ENCODE measurements at places on chromosomes 6 and 20.
A peak's percentile ranks its signal among the peaks of the same experiment; 100 is the strongest.

- no peak for DNase-seq
Observed at GRCh38 chr6:126337323-126337722, 2.6 kb upstream of the CENPW start.

- DNase-seq, result no peak
Observed at GRCh38 chr6:14354919-14355572, 237.5 kb downstream of the CD83 start.

- no peak for DNase-seq
Observed at GRCh38 chr6:29530671-29531310, 28.7 kb downstream of the UBD start.

DNA sequence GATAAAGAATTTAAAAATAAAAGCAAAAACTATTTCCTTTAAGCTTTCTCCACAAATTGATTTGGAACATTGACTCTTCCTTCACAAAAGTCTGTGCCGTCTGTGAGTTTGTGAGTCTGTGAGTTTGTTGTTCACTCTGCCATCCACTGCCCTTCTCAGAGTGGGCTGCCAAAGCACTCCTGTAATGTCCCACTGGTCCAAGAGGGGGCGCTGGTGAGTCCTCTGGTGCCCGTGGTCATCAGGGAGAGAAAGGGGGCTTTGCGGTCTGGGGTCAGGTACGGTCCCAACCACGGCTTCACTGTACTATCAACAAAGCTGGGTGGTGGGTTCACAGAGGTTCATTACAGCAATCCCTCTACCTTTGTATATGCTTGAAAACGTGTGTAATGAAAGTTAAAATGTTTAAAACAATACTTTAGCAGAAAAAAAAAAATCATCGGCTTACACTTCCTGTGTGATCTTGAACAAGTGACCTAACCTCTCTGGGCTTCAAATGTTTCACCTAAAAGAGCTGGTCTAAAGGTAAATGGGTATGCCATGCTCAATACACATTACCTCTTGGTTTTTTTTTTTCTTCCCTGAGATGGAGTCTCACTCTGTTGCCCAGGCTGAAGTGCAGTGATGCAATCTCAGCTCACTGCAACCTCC is 5.6 kb upstream of the ANKRD60 start:
- DNase-seq, result peak; percentile 90

DNA sequence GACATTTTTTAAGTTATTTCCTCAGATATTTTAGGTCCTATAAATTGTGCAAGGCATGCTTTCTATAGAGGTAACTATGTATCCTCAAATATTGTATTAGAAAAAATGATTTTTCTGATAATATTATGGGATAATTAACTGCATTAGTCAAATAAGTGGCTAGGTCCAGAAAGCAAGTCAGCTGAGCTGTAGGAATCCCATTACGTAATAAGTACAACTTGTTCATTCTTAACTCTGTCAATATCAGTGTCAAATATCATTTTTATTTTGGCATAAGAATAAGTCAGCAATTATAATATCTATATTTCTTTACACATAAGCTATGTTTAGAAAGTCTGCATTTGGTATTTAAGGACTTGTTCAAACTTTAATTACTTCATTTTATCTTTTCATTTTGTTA is 830.9 kb upstream of the GJE1 start:
- no peak for DNase-seq

DNA sequence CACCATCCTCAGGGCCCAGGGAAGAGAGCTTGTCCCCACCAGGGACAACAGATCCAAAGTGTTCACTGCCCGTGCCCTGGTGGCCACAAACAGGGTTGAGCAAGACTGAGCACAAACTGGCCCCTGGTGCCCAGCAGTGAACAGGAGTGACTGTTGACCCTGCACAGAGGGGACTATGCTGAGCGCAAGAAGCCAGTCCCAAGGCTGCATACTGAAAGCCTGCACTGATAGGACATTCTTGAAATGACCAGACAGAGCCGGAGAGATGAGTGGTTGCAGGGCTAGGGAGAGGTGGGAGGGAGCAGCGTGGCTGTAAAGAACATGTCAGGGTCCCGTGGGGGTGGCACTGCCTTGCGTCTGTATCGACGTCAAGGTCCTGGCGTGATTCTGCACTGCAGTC is 2.9 kb upstream of the FNDC11 start:
- DNase-seq, result no peak

- no peak for DNase-seq
Observed at GRCh38 chr6:151300267-151300991, 60.7 kb downstream of the AKAP12 start.

DNA sequence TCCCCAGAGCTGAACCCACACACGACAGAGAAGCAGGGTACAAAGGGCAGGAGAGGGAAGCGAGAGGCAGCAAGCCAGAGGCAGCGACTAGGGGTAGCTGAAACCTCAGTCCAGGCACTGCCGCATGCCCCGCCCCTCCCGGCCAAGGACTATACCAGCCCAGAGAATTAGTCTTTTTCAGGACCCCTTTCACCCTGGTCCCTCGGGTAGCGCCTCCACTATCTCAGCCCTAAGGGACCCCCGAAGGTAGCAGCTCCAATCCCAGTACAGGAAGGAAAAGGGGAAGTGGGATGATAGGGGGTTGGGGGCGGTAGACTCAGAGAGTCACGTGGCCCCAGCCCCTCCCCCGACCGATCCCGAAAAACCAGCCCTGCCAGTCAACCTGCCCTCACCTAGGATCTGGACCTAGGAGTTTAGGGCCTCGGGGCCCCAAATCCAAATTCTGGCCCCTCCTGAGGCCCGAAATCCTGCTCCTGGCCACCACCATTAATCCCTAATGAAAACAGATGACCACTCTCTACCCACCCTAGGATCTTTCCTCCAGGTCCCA is 1.3 kb downstream of the RGL2 start:
- no peak for DNase-seq

- DNase-seq, result no peak
Observed at GRCh38 chr6:97790926-97791590, 508.0 kb upstream of the MMS22L start.

DNA sequence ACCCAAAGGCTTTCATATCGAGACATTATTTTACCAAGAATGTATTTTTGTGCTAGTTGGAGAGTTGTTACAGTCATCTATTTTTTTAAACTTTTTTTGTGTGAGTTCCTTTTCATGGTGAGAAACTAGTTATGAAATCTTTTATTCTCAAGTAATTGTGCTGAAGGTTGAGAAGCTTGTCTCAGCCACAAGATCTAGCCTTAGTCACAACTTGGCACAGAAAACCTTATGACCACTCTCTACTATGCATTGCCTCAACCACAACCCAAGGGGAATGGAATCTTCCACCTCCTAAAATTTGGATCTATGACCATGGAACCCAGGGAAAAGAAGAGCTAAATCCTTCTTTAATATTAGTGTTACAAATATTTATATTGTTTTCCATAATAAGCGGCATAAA is 58.5 kb downstream of the HS3ST5 start:
- no peak for DNase-seq

- no peak for DNase-seq
Observed at GRCh38 chr6:45803071-45803470, 212.6 kb downstream of the CLIC5 start.

DNA sequence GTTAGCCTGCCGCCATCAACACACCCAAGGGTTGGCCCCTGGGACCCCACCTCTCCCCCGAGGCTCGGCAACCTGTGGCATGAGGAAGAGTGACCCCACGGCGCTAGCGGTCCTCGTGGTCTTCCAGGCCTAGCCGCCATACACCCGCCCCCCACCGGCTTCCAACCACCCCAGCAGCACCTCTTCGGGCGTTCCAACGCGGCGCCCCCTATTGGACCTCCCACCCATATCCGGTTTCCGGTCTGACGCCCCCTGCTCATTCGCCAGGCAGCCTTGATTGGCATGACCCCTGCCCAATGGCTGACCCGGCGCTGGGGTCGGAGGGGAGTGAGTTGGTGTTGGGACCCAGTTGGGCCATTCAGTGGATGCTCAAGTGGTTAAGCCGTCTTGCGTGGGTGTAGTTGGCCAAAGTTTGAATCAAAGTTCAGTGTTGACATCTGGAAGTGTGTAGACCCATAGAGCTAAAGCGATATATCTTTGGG is at the start of gene GNAS-AS1:
Gene GNAS-AS1, minus strand, starts transcription at position 210 of the 482 bp plus-strand sequence.
- DNase-seq, result peak; percentile 89

- no peak for DNase-seq
Observed at GRCh38 chr6:20873425-20874190, 339.4 kb downstream of the CDKAL1 start.

- DNase-seq, result no peak
Observed at GRCh38 chr6:63516186-63516944, 55.9 kb upstream of the LOC128125822 start.

DNA sequence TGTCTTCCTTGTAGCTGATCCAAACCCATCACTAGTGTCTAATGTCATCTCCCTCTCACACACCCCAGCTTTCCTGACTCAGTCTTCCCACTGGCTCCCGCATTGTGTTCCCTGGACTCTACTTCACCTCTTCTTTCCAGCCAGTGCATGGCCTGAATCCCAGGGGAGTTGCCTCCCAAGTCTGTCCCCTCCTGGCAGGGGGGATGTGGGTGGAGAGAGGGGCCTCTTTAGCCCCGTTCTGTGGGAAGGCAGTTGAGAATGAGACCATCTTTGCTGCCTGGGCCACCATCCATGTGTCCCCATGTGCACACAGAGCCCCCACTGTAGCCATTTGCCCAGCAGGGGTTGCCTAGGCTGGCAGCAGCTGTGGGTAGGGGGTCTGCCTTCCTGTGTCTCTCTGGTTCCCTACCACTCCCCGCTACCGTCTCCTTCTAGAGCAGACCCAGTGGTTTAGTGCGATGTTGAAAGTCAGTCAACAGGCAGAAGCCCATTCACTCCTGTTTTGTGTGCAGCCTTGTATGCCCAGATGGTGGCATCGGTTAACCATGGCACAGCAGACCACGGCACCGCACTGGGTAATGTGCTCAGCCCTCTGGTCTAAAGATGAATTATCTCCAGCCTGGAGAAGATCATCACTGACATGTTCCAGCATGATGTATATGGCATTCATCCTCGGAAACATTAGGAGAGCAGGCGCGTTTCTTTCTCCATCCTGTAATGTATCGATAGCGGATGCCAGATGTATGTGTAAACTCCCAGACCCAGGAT is 178.8 kb upstream of the SNX9 start:
- no peak for DNase-seq

- no peak for DNase-seq
Observed at GRCh38 chr6:133948472-133948871, 4.6 kb upstream of the TBPL1 start.

GRCh38 chr6:71675386-71675785 is 211.0 kb upstream of the RIMS1 start:
- DNase-seq, result no peak

GRCh38 chr20:32416206-32416605 is 58.1 kb downstream of the ASXL1 start:
- no peak for DNase-seq

DNA sequence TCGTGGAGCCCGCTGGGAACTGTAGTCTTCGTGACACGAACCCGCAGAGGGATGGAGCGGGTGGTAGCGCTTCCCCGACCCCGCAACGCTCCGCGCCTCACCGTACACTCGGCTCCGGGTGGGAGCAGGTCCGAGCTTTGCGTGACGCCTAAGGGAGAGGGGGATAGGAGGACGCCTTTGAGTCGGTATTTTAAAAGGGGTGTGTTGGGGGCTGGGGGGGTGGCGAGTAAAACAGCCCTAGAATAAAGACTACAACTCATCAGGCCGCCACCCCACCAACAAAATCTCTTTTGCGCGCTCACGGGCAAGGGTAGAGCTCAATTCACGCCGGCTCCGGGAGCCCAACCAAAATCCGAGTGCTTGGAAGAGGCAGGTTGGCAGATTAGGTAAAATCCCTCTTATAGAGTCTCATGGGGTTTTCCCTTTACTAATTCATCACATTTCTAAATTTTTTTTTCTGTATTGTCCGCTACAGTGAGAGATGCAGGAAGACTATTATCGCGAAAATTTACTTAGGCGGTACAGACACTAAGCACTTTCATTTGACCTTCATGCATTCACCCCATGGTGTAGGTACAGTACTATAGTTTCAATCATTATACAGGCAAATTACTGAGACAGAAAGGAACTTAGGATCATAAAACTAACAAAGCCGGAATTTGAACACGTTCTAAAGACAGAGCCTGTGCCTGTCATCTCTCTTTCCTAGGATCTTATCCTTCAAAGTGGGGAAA is 706 bp upstream of the SNX14 start:
- DNase-seq, result no peak

GRCh38 chr6:154307696-154308425 is 48.7 kb downstream of the IPCEF1 start:
- no peak for DNase-seq

- no peak for DNase-seq
Observed at GRCh38 chr6:74742793-74743508, 462.9 kb downstream of the COL12A1 start.

DNA sequence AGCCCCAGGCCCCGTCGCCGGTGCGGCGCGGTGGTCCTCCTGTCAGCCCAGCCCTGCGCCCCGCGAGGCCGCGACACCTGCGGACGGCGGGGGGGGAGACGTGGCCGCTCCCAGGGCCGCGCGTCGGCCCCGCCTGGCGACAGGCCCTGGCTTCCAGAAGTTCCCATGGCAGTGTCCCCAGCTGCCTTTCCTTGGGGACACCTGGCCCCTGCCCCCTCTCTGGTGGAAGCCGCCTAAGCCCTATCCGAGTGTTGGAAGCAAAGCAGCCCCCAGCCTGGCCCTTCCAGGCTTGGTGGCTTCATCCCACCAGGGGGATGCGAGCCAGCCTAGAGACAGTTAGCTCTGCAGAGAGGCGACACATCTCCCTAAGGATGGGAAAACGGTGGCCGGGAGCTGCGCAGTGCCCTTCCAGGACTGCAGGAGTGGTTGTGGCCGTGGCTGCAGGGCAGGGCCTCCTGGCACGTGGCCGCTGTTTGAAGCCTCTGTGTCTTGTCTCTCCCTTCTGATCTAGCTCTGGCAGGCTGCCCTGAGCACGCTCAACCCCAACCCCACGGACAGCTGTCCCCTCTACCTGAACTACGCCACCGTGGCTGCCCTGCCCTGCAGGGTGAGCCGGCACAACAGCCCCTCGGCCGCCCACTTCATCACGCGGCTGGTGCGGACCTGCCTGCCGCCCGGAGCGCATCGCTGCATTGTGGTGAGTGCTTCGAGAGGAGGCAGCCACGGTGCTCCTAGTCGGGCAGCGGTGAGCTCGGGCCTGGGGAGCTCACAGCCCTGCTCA is 816 bp downstream of the NPEPL1 start:
- peak; percentile 66 for DNase-seq

- no peak for DNase-seq
Observed at GRCh38 chr20:32664678-32665159, 9.0 kb downstream of the C20orf203 start.

Measured in activated CD8-positive, alpha-beta memory T cell treated with anti-CD3 and anti-CD28 coated beads, Interleukin-2, amount 50 U/mL, for 48 hours (primary cell).